Osteoblast (primary cell): ENCODE measurements at places on chromosomes 7 and 10.

DNA sequence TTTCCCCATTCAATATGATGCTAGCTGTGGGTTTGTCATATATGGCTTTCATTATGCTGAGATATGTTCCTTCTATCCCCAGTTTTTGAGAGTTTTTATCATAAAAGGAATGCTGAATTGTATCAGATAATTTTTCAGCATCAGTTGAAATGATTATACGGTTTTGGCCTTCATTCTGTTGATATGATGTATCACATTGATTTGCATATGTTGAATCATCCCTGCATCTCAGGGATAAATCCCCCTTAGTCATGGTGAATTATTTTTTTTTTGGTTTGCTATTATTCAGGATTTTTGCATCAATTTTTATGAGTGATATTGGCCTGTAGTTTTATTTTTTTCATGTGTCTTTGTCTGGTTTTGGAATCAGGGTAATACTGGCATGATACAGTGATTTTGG, 1152.3 kb upstream of the C7orf33 start:
- no peaks in the 10 kb centered on the region for H3K4me1 ChIP-seq

DNA sequence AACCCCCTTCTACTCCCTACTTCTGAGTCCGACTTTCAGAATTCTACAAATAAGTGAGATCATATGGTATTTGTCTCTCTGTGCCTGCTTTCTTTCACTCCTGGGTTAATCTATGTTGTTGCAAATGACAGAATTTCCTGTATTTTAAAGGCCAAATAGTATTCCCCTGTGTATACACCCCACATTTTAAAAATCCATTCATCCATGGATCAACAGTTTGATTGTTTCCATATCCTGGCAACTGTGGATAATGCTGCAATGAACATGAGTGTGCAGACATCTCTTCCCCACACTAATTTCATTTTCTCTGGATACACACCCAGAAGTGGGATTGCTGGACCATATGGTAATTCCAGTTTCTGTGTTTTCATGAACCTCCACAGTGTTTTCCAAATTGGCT, 225.8 kb upstream of the TCERG1L start:
- no peaks in the 10 kb centered on the region for H3K36me3 ChIP-seq
- no peaks in the 10 kb centered on the region for H3K4me1 ChIP-seq
- no peaks in the 10 kb centered on the region for H3K27me3 ChIP-seq
- DNase-seq, result no peak
- no peak overlapping the region for H3K4me3 ChIP-seq

DNA sequence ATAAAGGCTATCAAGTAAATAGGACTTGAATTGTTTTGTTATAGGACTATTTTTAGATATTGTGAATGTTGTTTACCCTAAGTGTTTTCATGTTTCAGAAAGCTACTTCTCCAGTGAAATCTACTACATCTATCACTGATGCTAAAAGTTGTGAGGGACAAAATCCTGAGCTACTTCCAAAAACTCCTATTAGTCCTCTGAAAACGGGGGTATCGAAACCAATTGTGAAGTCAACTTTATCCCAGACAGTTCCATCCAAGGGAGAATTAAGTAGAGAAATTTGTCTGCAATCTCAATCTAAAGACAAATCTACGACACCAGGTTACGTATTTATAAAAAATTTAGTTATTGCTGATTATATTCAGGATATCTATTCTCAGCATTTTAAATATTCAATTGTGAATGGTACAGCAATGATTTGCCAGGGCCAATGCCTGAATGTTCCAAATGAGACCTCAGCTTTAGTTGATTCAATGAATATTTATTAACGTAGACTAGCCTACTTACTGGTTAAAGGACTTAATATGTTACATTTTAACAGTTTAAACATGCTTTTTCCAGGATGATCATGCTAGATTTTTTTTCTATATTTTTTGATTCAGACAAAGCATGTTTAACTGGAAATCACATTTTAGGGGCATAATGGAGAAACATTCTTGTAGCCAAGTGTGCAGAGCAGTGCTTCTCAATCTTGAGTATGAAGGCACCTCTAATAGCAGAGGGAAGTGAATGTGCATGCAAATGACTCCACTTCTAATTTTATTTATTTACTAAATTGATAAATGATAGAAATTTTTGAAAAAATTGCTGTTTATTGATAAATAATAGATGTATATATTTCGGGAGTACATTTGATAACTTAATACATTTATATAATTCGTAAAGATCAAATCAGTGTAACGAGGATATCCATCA, 18.2 kb downstream of the ANLN start:
- no peaks in the 10 kb centered on the region for H3K27me3 ChIP-seq
- no peak overlapping the region for H3K27ac ChIP-seq
- DNase-seq, result no peak
- H3K36me3 ChIP-seq, result peaks cover 34% of the 10 kb centered on the region
- H3K4me3 ChIP-seq, result no peak overlapping the region

GRCh38 chr7:135934651-135935050, 42.5 kb downstream of the MTPN start:
- no peaks in the 10 kb centered on the region for H3K36me3 ChIP-seq
- H3K27ac ChIP-seq, result no peak overlapping the region
- no peak overlapping the region for H3K4me3 ChIP-seq
- no peak for DNase-seq
